Right ventricle myocardium inferior (tissue), 1 donor: ENCODE measurements at places on chromosomes 2 and 18.
A peak's percentile ranks its signal among the peaks of the same experiment; 100 is the strongest.

GRCh38 chr2:16224298-16225045, 284.1 kb downstream of the MYCN start:
- no peak for DNase-seq

- DNase-seq: no peak
Observed at GRCh38 chr2:148578493-148578884, 66.1 kb upstream of the EPC2 start.

GRCh38 chr2:82879803-82880202, 1579.3 kb downstream of the SUCLG1 start:
- no peak for DNase-seq

- no peak for DNase-seq
Observed at GRCh38 chr2:229422063-229422462, 151.0 kb upstream of the PID1 start.

- peak; percentile 60 for DNase-seq
Observed at GRCh38 chr2:133390156-133390555, 178.1 kb downstream of the NCKAP5 start.

- DNase-seq: no peak
Observed at GRCh38 chr18:40249390-40250080, 1705.5 kb upstream of the PIK3C3 start.

GRCh38 chr2:110120171-110121051, 4.8 kb upstream of the MALL start:
- no peak for DNase-seq

GRCh38 chr2:104923665-104924064, 69.8 kb downstream of the POU3F3 start:
- no peak for DNase-seq

- DNase-seq: no peak
Observed at GRCh38 chr2:211468877-211469663, 912.7 kb downstream of the CPS1 start.

DNA sequence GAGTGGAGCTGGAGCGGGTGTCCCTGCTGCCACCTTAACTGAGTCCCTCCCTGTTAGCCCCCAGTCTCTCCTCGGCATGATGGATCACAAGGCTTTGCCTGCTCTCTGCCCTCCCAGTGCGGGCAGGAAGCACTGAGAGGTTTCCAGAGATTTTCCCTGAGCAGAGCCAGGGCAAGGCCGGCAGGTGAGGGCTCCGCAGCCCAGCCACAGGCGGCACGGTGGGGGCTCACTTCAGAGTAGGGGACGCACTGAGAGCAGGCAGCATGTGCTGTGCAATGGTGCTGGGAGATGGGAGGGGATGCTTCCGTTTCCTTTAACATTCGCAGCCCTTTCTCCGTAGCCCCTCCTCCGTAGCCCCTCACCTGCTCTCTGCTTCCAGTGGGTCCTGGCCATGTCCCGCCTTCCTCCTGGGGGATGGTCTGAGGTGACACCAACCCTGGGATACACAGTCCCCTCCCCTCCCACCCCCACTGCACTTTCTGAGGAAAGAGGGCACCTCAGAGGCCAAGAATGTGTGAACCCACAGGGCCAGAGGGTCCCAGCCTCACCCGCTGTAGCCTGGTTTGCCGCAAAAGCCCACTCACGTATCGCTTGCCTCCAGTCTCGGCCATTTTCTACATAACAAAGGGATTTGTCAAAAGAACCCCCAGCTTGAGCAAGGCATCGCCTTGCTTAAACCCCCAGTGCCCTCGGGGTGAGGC, 10.7 kb downstream of the KCNF1 start:
- no peak for DNase-seq

GRCh38 chr18:48392268-48392667, 16.9 kb downstream of the ZBTB7C start:
- DNase-seq: no peak

GRCh38 chr2:237966250-237966564, 607 bp upstream of the UBE2F start:
- no peak for DNase-seq

GRCh38 chr2:42351864-42352263, 9.2 kb downstream of the COX7A2L start:
- no peak for DNase-seq

GRCh38 chr18:32349728-32350395, 120.8 kb downstream of the GAREM1 start:
- no peak for DNase-seq

GRCh38 chr2:165791421-165792103, 2.5 kb downstream of the GALNT3 start:
- no peak for DNase-seq

DNA sequence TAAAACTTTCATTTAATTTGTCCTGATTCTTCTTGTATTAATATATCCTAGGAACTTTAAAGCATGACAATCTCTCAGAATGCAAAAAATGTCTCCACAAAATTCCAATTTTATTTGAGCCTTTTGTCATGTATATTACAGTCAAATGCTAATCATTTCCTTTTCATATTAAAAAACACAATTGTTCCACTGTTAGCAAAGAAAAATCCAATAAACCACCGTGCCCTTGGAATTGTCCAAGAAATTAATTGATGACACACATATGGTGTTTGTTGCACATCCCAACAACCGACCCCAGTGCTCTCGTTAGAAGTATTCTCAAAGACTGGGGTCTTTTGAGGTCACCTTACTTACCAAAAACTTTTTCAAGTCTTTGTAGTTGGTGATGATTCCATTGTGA, 28.1 kb downstream of the GFPT1 start:
- DNase-seq: no peak

DNA sequence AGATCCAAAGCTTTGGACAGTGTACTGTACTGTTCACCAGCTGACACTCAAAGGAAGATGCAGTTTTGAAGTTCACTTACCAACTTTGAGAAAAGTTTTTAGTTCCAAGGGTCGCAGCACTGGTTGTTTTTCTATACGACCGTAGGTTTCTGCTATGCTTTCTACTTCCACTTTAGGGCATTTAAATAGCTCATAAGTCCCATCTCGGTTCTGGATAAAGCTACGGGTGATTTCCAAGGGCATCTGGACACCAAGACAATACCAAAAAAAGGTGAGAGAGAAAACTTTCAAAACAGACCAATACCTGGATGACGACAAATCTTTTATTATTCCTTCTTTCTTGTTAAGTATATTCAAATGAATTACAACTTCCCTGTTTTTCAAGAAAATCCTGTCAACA, 30.3 kb downstream of the C2orf42 start:
- no peak for DNase-seq

DNA sequence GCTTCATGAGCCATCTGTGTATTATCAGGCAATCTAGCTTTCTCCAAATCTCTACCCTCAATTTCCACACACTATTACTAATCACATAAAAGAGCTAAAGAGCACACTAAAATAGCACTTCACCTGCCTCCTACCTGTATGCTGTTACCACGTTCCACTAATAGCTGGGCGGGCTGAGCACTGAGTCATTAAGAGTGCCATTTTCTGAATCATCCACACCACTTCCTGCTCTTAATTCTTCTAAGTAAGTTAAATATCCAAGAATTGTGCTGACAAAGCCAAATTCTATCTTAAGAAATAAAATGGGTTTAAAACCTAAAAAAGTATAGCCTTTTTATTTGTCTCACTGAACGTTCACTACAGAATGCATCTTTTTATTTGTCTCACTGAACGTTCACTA, 35.7 kb downstream of the NOL10 start:
- DNase-seq: no peak

- no peak for DNase-seq
Observed at GRCh38 chr2:232802091-232802490, 25.7 kb upstream of the KCNJ13 start.

DNA sequence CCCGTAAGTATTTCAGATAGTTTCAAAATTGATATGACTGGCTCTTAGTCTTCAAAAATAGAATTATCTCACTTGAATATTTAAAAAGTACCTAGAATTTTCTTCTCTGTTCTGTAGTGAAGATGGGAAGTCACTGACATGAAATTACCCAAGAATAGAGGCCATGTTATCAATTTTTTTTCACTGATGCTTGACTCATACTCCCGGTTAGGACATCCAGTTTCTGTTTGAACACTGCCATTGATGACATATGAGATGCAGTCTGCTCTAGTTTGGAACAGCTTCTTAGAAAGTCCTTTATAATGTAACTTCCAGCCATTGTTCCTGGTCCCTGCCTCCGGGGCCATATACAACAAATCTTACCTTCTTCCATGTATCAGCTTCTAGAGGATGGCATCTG, 26.0 kb downstream of the MAP3K20 start:
- DNase-seq: no peak
